ENCODE measurements at places on chromosomes 6 and 20.

- DNase-seq = no peak
Observed at GRCh38 chr6:125950293-125950692, 6.3 kb upstream of the HINT3 start.

- no peak for DNase-seq
Observed at GRCh38 chr6:35532126-35532525, 19.4 kb upstream of the TULP1 start.

GRCh38 chr6:76453270-76453669 lies 380.8 kb upstream of the IMPG1 start:
- no peak for DNase-seq

DNA sequence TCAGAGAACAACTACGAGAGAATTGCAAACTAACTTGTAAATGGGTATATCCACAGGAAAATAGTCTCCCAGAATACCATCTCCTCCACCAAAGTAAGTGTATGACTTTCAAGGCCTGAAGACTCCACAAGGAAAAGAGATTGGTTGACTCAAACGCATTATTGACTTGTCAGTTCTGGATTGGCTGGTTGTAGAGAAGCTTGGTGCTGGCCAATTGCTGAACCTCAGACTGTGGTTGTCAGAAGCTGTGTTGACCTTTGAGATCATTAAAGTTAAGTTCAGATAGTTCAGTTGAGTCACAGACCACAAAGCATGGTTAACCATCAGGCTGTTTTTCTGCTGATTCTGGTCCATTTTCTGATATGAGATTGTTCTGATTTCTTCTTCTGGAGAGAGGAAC lies 388.3 kb downstream of the BMP2 start:
- DNase-seq = no peak

- DNase-seq = no peak
Observed at GRCh38 chr20:54221996-54222890, 14.4 kb downstream of the PFDN4 start.

GRCh38 chr20:3672547-3673171 lies 9.2 kb downstream of the ADAM33 start:
- DNase-seq = no peak

GRCh38 chr6:36682328-36683144 lies 4.0 kb downstream of the CDKN1A start:
- no peak for DNase-seq

- DNase-seq = no peak
Observed at GRCh38 chr6:150535151-150535804, 64.4 kb upstream of the PLEKHG1 start.

DNA sequence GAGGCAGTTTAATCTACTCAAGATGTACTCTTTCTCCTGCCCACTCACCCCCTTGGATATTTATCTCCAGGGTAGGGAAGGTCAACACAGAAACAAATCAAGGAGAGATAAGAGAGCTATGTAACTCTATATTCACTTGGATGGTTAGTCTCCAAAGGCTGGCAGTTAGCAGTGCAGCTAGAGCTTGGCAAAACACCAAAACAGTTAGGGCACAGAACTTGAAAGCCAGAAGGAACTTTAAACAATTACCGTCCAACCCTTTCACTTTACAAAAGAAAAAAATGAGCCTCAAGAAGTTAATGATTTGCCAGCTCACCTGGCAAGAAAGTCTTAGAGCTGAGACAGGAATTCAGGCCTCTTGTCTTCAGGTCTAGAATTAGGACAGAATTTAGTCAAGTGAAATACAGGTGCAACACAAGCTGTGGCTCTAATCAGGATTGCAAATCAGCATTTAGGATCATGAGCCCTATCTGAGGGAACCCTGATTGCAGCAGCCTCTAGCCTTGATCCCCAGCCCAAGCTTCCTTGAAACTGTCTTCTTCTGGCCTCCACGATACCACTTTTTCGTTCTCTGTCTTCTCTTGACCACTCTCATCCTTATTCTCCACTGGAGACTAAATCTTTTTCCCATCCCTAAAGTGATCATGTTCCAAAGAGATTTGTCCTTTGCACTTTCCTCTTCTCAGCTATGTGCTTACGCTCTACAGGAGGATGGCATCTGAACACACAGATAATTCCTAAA lies 14.9 kb downstream of the NEDD9 start:
- no peak for DNase-seq

DNA sequence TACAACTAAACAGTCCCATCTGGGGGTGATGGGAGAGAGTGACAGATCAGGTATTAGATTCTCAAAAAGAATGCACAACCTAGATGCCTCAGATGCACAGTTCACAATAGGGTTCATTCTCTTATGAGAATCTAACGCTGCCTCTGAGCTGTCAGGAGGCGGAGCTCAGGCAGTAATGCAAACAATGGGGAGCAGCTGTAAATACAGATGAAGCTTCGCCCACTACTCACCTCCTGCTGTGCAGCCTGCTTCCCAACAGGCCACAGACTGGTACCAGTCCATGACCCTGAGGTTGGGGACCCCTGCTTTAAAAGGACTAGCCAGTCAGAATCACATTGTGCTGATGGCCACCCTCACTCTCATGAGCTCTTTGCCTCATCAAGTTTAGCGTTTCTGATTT lies 247.0 kb upstream of the KCNQ5 start:
- no peak for DNase-seq

GRCh38 chr6:140566781-140567277 lies 1192.4 kb upstream of the CITED2 start:
- no peak for DNase-seq

GRCh38 chr20:44112889-44113617 lies 73.9 kb downstream of the JPH2 start:
- DNase-seq = no peak

GRCh38 chr6:113526553-113526952 lies 330.6 kb upstream of the MARCKS start:
- no peak for DNase-seq

- no peak for DNase-seq
Observed at GRCh38 chr6:54665278-54665677, 181.3 kb upstream of the FAM83B start.

DNA sequence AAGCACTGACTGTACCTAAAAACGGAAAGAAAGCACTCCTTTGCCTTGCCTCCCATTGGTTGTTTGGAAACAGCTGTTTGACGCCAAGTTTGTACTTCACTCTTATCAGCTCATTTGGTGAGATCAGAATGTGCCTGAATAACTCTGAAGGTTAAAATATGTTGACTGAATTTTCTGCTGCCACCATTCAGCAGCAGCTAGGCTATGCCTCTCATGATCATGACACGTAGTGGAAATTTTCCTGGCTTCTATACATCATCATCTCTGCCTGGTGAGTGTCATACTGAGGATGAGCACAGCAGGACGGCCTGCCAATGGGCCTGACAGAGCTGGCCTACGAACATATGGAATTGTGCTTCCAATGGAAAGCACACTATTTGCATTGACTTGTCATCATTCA lies 704.9 kb upstream of the CITED2 start:
- DNase-seq = no peak

DNA sequence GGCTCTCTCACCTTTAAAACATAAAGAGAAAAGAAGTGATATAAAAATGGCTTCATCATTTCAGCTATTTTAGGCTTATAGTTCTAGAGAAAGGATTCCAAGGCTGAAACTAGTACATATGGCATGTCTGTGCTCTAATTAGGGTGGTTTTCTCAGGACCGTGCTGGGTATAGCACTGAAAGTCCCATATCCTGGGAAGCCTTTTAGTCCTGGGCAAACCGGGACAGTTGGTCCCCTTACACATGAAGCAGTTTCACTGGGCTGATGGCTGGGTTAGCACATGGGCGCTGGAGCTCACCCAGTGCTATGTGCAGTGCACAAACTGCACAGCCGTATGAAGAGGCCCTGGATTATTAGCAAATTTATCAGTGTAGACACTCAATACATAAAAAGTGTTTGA lies 110.5 kb downstream of the SGK1 start:
- no peak for DNase-seq

- no peak for DNase-seq
Observed at GRCh38 chr20:59063358-59064213, 21.0 kb upstream of the PRELID3B start.

DNA sequence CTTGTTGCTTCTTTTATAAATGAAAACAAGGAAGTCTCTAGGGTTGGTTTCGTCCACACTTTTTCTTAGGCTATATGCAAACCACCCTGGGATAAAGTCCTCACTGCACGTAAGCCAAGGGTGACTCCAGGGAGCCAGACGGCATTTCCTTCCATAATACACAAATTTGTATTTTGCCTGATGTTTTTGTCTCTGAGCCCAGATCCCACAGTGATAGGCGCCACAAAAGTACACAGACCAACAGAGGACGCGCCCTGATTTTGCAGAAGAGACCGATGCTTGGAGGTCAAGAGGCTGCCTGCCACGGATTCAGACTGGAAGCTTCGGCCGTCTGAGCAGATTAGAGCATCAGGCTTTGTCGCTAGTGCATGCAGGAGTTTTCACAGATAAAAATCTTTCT lies 22.8 kb downstream of the FOXQ1 start:
- no peak for DNase-seq

GRCh38 chr20:38831995-38832620 lies 26.6 kb downstream of the PPP1R16B start:
- DNase-seq = no peak

DNA sequence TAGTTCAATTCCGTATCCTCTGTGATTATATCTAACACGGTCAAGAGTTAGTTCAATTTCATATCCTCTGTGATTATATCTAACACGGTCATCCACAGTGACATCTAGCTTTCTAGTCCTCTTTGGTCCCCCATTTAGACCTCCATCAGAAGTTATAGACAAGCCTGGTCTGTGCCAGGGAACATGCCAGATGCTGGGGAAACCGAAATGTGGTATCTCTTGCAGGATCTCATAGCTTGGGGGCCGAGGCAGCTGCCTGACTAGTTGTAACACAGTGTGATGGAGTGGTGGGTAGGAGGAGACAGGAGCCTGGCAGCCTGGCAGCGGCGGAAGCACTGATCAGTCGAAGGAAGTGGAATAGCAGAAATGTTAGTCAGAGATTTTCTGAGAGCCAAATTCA lies 13.8 kb upstream of the SMOC2 start:
- DNase-seq = no peak

DNA sequence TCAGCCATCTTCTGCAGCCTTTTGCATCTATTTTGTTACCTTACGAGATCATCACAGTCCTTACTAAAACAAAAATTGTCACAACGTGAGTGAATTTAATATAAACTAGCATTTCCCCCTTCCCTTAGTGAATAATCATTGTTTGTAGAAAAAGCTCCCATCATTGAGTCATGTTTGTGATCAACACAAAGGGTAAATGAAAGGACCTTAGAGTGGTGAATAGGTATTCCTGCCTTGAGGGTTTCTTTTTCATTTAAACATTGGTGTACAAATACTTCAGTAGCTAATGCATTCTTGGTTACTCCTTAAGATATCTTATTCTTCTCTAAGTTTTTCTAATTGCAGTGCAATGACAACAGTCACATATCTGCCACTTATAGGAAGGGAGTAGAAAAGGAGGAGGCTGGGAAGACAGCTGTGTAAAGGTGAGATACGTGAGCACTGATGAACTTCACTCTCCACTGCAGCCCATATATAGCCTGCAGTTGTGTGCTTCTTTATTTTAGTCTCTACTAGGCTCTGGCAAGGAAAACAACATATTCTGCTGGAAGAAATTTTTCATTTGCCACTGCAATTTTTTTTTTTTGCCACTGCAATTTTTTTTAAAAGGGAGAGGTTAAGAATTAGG lies 27.8 kb downstream of the ADGRG6 start:
- no peak for DNase-seq

DNA sequence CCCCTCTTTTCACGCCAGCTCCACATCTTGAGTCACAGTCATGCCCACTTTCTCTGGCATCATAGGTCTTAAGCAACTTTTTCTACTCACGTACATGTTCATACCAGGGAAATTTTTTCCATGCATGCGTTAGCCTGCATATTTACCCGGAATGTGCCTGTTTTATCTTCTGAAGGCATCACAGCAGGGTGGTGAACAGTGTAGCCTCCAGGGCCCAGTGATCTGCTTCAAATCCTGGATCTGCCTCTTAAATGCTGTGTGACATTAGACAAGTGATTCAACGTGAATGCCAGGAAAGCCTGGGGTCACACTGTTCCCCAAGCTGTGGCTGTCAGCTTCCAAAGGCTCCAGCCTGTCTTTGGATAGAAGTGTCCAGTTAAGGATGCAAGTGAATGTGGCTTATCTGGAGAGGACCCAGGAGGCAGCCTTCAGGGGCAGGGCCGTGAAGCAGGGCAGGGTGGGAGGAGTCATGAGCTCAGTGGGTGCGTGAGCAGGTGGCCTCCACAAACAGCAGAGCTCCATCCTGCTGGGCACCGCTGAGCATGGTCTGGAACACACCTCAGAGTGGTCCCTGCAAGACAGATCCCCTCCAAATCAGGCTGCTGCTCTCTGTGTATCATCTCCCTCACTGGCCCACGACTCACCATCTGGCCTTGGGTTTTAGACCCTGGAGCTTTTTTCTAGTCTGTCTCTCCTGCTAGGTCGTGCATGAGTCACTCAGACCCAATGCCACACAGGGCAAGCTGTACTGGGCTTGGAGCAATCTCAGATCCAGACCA lies 30.4 kb upstream of the CD93 start:
- no peak for DNase-seq

- DNase-seq = no peak
Observed at GRCh38 chr6:52076791-52077179, 10.6 kb downstream of the PKHD1 start.

GRCh38 chr6:153051801-153052200 lies 49.3 kb upstream of the MTRF1L start:
- no peak for DNase-seq

DNA sequence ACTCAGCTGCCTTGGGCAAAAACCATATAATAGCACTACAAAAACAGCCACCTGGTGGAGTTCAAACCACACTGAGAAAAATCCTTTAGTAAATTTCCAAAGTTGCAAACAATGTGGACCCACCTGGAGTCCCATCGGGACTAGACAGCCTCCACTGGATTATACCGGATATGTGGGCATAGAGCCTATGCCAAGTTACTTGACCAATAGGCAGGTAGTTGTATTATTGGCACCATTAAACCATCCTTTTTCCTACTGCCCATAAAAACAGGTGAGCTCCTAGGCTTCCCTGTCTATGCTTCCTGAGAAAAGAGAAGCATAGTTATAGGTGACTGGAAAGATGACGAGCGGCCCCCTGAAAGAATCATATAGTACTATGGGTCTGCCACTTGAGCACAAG lies 51.7 kb upstream of the ADGRF4 start:
- DNase-seq = no peak

GRCh38 chr6:56475736-56476457 lies 166.8 kb downstream of the DST start:
- no peak for DNase-seq

- no peak for DNase-seq
Observed at GRCh38 chr6:108353853-108354252, 59.0 kb downstream of the AFG1L start.

GRCh38 chr6:30752157-30752927 lies 8.0 kb upstream of the IER3 start:
- DNase-seq = no peak
